ENCODE measurements at places on chromosomes 4 and X.

- H3K4me3 ChIP-seq = no peak overlapping the region
- no peak overlapping the region for H3K27ac ChIP-seq
- H3K36me3 ChIP-seq = no peaks in the 10 kb centered on the region
These were observed 212.9 kb downstream of the PDHA2 start for GRCh38 chr4:96052827-96053226.

GRCh38 chr4:88675543-88675942, 22.1 kb downstream of the NAP1L5 start:
- no peak overlapping the region for H3K4me3 ChIP-seq
- no peaks in the 10 kb centered on the region for H3K27me3 ChIP-seq
- no peak for ATAC-seq
- peaks cover 4% of the 10 kb centered on the region for H3K4me1 ChIP-seq
- no peak overlapping the region for H3K27ac ChIP-seq
- H3K36me3 ChIP-seq = peaks cover 81% of the 10 kb centered on the region

DNA sequence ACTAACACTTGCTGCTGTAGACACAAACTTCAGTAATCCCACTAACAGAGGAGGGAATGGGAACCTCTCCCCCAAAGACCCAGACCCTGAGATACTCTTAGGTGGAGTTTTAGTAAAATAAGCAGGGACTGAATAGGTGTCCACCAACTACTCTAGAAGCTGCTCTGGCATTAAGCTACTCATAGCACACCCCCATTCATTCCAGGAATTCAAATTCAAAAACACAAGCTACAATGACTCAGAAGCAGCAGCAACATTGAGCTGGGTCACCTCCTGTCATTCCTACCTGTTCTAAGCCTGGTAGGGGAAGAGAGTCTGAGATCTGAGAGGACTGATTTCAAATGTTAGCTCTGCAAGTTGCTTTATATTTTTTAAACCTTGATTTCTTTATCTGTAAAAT, 135.4 kb upstream of the FRMPD4 start:
- peak; percentile 37 for ATAC-seq
- no peak overlapping the region for H3K4me3 ChIP-seq
- H3K4me1 ChIP-seq = no peaks in the 10 kb centered on the region
- H3K27me3 ChIP-seq = peaks cover 9% of the 10 kb centered on the region

DNA sequence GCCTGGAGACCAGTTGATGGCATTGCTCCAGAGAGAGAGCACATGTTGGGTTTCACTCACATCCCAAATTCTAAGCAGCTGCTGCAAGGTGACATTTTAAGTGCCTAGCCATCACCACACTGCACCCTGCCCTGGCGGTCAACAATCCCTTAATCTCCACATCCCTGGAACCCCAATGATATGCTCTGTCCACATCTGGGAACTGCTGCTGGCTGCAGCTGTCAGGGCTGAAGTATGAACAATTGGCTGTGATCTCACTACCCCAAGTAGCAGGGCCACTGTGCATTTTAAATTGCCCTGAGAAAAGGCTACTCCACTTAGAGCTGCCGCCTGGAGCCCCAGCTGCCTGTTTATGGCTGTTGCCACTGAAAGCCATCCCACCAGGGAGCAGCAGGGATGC, 190.6 kb downstream of the ACTRT1 start:
- H3K27me3 ChIP-seq = no peaks in the 10 kb centered on the region
- H3K27ac ChIP-seq = no peak overlapping the region

DNA sequence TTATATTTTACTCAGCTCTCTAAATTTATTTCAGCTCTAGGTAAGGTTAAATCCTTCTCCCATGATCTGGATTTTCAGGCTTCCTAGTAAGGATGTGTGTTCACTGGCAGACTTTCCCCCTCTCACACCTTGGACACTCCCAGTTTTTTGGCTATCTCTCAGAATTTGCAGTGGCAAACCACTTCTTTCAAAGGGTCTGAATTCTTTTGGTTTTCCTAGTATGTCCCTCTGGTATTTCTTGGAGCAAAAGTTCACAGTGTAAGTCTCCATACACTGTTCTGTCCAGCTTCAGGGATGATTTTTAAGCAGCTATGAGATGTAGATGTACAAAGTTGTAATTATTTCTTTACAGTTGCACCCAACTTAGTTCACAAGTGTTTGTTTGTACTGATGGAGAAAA, 653.8 kb upstream of the GALNT7 start:
- ATAC-seq = no peak
- H3K4me3 ChIP-seq = no peak overlapping the region
- no peak overlapping the region for H3K27ac ChIP-seq
- no peaks in the 10 kb centered on the region for H3K4me1 ChIP-seq

GRCh38 chr4:147307896-147308674, 172.8 kb upstream of the EDNRA start:
- no peak overlapping the region for H3K4me3 ChIP-seq
- no peaks in the 10 kb centered on the region for H3K4me1 ChIP-seq
- H3K27me3 ChIP-seq = peaks cover 3% of the 10 kb centered on the region
- H3K27ac ChIP-seq = no peak overlapping the region
- no peak for ATAC-seq

GRCh38 chr4:111813555-111814140, 331.6 kb upstream of the FAM241A start:
- H3K27ac ChIP-seq = no peak overlapping the region
- H3K27me3 ChIP-seq = no peaks in the 10 kb centered on the region
- no peaks in the 10 kb centered on the region for H3K4me1 ChIP-seq
- H3K4me3 ChIP-seq = no peak overlapping the region
- H3K36me3 ChIP-seq = no peaks in the 10 kb centered on the region
- ATAC-seq = no peak

- no peak for ATAC-seq
- H3K27ac ChIP-seq = no peak overlapping the region
- H3K4me3 ChIP-seq = no peak overlapping the region
- H3K4me1 ChIP-seq = no peaks in the 10 kb centered on the region
- H3K27me3 ChIP-seq = peaks cover 12% of the 10 kb centered on the region
These were observed 3.6 kb upstream of the PDE5A start for GRCh38 chr4:119632216-119632615.

- no peaks in the 10 kb centered on the region for H3K36me3 ChIP-seq
- H3K27ac ChIP-seq = no peak overlapping the region
- no peak overlapping the region for H3K4me3 ChIP-seq
- H3K27me3 ChIP-seq = no peaks in the 10 kb centered on the region
These were observed 221.2 kb downstream of the SLC4A4 start for GRCh38 chr4:71559957-71560571.

- H3K4me1 ChIP-seq = no peaks in the 10 kb centered on the region
- peaks cover 29% of the 10 kb centered on the region for H3K36me3 ChIP-seq
- no peak for ATAC-seq
- H3K27me3 ChIP-seq = no peaks in the 10 kb centered on the region
- H3K4me3 ChIP-seq = no peak overlapping the region
- H3K27ac ChIP-seq = no peak overlapping the region
These were observed 30.7 kb downstream of the CBR4 start for GRCh38 chr4:168979338-168979737.

Measured in activated T-helper 17 cell treated with anti-CD3 and anti-CD28 coated beads, Interleukin-2, amount 50 U/mL, for 72 hours (primary cell).